ENCODE measurements at places on chromosomes 7 and 10.
A peak's percentile ranks its signal among the peaks of the same experiment; 100 is the strongest.

- no peak for DNase-seq
Measured at GRCh38 chr7:30213637-30214036, 70.8 kb upstream of the ZNRF2 start.

DNA sequence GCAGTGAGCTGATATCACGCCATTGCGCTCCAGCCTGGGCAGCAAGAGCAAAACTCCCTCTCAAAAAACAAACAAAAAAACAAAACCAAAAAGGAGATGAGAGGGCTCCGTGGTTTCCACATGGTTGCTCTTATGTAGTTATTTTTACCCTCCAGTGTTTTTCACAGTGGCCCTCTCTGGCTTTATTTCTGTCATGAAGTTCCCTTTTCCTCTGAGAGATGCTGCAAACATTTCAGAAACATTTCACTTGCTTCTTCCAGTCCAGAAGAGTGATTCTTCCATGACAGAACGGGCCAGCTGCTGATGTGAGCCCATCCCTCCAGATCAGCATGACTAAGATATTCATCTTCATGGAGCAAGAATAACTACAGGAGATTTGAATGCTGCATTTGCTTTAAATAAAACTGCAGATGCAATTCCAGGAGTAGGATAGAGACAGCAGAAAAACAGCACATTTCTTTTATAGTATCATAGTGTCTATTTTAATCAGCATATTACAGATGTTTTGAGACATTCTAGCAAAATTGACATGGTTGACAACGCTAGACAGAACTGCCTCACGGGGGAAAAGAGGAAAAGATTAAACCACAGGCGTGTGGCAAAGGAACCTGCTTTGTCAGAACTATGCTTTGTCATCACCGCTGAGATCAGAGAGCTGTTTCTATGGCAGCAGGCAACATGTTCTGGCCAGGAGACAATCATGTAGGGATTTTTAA lies 40.3 kb downstream of the NRCAM start:
- no peak for DNase-seq

DNA sequence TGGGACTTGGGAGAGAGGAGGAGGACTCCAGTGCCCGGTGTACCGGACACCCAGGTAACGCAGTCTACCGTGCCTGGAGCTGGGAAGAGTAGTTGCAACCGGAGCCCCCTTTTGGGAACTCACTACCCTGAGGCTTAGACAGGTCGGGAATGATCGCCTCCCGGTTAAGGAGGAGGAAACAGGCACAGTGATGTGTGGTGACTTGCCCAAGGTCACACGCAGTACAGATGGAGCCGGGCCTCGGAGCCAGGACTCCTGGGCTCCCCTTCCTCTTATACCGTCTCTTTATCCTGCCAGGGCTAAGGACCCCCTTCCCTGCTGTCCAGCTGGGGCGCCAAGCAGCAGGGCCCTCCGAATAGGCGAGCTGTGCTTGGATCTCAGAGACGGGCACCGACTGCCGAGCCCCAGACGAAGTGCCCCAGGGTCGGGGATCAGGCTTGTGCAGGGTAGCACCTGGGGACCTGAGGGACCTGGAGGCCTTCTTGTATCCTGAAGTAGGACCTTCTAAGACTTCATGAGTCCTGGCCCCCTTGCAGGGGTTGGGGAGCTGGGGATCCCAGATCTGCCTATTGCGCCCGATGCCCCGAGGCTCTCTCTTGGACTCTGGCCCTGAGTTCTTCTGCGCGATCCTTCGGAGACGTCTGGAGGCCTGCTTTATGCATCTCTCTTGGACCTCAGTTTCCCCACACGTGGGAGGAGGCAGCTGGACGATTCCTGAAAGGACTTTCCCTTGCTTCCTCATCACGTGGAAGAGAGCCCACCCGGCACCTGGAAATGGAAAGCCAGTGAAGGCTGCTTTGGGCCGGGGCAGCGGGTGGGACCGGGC lies 767 bp upstream of the CYP26A1 start:
- no peak for DNase-seq

DNA sequence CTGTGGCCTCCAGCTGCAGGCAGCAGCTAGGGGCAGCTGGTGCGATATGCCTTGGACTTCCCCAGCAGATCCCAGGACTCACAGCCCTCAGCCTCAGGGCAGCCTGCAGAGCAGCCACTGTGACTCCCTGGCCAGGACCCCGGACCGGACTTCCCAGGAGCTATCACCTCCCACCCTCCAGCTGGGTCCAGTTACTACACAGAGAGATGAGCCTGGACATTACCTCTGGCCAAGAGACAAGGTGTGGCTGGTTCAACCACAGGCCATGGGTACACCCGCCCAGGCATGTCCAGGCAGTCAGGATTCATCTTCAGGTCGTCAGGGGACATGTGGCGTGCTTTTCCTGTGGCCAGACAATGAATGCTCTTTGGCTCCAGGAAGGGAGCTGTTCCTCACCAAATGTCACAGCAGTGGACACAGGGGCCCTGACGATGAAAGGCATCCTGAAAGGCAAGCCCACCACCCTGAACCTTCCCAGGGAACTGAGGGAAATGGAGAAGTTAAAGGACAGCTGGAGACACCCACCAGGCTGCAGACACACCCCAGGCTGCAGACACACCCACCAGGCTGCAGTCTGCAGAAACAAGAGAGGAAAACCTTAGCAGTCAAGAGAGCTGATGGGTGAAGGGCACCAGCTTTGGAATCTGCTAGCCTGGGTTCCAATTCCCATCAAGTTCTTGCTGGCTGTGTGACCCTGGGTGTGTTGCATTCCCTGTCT lies 25.8 kb upstream of the NANOS1 start:
- DNase-seq, result no peak

DNA sequence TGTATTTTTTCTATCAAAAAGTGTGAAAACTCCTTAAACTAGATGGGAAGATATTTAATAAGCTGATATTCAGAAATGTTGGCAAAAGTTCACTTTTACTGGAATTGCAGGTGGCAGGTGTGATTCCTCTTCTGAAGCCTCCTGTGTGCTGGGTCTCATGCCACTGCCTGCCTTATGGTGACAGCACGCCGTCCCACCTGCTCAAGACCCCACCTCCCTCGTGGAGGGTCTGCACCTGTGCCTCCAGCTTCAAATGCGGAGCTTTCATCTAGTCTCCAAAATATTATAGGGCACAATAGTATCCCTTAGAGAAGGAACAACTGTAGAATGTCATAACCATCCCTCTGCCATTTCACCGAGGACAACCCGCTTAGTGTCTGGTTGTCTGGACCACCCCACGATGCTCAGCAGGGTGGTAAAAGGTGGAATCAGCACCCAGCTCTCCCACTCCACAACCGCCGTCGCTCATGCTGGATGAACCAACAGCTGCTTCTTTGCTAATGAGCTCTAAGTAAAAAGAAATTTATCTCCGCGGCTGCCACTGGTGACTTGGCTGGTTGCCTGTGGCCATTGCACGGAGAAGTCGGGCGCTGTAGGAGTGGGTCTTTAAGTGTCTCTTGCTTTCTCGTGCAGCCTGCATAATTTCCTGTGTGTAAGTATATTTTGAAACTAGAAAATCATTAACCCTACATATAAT lies 119.3 kb upstream of the TCERG1L start:
- no peak for DNase-seq

DNA sequence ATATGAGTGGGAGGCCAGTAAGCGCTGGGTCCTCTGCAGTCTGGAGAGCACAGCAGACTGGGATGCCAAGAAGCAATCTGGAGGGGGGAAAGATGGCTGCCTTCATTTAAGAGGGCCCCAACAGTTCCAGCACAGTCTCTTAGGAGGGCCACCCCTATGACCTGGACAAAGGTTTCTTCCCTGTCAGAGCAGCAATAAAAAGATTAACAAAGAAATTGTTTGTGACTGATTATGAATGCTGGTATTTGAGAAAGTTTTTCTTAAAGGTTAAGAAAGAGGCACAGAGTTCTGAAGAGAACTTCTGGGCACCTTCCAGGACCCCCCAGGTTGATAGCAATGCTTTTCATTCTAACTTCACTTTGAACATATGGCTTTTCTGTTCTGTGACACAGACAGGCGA lies 52.3 kb downstream of the CYP26A1 start:
- DNase-seq, result no peak

- DNase-seq, result no peak
Measured at GRCh38 chr7:147498081-147498480, 1092.5 kb upstream of the C7orf33 start.

DNA sequence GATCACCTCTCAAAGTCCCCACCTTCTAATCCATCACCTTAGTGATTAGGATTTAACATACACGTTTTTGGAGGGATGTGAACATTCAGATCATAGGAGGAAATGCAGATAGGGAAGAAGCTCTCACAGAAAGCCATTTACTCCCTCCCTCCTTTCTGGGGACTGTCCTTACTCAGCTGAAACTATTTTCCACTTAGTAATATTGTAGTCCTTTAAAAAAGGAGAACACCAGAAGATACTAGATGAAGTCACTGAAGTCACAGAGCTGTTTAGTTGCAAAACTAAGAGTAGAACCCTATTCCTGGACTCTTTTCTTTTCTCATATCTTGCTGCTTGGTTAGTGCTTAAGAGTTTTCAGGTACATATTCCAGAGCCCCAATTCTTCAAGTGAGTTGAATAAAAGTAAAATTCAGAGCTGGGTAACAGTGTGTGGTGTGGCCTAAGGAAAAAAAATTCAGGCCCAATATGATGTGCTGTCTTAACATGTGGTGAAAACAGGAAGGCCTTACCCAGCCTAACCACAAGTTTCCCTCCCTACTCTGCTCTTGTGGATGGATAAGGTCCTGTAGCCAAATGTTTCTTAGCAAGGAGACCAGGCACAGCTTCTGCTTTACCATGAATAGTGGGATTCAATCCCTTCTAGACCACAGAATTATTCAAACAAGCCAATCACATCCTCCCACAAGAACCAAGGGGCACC lies 135.7 kb downstream of the INHBA start:
- DNase-seq, result no peak

- peak; percentile 97 for DNase-seq
Measured at GRCh38 chr7:149284850-149285585, 23.0 kb downstream of the ZNF783 start.

DNA sequence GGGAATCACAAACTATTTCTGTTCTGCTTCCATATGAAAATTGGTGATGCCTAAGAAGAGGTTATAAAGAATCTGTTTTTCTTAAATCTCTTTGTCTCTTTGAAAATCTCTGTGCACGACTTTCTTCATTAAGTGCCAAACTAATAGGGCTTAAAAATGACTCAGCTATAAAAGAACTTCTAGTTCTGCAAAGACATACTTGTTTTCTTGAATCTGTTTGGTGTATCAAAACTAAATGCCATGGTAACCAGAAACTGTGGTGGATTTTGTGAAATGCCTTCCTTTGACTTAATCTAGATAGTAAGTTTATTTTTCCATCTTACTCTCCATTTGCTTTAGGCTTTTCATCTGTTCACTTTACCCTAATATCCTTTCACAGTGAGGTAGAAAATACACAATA lies 417.8 kb downstream of the PARD3 start:
- no peak for DNase-seq

GRCh38 chr7:155594961-155595366 lies 48.6 kb upstream of the CNPY1 start:
- no peak for DNase-seq

GRCh38 chr7:46786221-46786954 lies 795.5 kb downstream of the TNS3 start:
- DNase-seq, result no peak

- no peak for DNase-seq
Measured at GRCh38 chr7:2044311-2044882, 188.3 kb downstream of the MAD1L1 start.

GRCh38 chr10:31708046-31708445 lies 220.6 kb downstream of the ARHGAP12 start:
- no peak for DNase-seq

DNA sequence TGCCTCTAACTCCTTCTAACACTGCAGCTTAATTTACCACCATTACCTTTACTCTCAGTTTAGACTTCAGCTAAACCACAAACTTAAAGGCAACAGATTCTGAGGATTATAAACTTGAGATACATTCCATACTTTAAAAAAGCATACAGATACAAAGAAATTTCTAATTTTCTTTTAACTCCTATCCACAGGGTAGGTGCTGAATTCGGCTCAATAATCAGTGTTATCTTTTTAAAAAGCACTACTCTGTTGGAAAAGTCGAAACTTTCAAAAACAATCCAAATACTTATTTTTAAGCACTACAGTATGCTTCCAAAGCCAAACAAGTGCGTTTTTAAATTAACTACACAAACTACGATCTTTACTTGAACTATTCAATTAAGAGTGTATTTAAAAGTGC lies 1.0 kb downstream of the SMNDC1 start:
- no peak for DNase-seq

GRCh38 chr7:29445736-29446135 lies 117.9 kb upstream of the PRR15 start:
- no peak for DNase-seq

- no peak for DNase-seq
Measured at GRCh38 chr7:48171202-48171601, at the start of gene ABCA13. ABCA13 (plus strand) TSS chr7:48171458; CDS start chr7:48171484, 26 bp downstream.

DNA sequence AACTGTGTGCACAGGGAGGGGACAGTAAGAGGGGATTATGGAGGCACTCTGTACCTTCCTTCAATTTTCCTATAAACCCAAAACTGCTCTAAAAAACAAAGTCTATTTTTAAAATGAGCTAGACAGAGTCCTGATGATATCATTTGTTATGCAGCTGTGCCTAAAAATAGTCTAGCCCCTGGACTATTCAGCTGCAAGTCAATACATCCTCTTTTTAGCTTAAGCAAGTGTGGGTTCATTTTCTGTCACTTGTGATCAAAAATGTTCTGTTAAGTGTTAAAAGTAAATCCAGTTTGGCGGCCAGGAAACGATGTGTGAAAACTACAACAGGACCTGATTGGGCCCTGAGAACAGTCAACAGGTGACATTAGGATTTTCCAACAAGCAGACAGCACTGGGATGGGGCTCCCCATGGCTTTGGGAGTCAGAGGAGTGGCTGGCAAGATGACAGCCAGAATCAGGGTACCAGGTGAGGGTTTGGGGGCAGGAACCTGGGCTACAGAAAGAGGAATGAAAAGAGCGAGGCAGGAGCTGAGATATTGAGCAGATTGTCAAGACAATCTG lies 33.9 kb downstream of the FAM107B start:
- DNase-seq, result no peak

DNA sequence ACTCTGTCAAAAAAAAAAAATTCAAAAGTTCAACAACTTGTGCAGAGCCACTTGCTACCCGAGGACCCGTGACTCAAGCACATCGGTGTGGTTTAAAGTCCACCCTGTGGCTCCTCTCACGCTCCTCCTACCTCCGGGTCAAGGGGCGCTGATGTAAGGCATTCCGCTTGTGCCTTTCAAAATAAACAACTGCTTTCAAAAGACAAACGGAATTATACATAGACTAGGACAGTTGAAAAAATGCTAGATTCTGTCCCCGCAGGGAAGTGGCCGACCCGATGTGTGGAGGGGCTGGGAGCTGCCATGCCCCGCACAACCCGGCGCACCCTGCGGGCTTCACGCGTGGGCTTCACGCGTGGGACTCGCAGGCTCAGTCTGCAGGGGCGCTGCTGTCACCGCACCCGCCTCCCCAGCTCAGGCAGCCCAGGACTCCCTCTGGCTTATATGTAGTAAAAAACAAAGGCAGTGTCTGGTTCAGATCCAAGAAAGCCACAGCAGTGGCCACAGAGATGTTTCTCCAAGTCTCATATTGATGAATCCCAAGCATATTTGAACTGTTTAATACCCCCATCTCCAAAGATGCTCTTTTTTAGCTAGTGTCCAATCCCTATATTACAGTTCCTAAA lies 239.7 kb upstream of the INHBA start:
- no peak for DNase-seq
